ENCODE measurements at places on chromosomes 3 and 15.
A peak's percentile ranks its signal among the peaks of the same experiment; 100 is the strongest.

DNA sequence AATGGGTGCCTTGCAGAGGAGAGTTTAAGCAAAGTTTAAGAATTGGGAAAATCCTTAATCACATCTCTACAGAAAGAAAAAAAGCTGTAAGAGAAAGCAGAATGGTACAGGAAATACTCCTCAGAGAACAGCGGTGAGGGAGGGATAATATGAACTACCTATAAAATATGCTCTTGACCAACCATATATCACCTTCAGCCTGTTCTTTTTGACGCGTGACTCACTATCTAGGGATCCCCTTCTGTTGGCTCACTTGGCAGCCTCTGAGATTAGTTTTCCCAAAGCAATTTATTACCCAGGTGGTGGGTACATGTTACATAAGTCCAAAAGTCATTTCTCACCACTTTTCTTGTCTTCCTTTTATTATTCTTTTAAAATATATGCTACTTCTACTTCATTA lies 97.7 kb downstream of the CNTN6 start:
- no peak for DNase-seq

GRCh38 chr3:13671482-13672233 lies 122.7 kb downstream of the FBLN2 start:
- DNase-seq, result no peak

- no peak for DNase-seq
These were observed 46.5 kb downstream of the RPN1 start for GRCh38 chr3:128603811-128604775.

- DNase-seq, result peak; percentile 23
These were observed 53.8 kb downstream of the SST start for GRCh38 chr3:187616307-187616972.

GRCh38 chr3:123281406-123281805 lies 79.7 kb downstream of the SEC22A start:
- DNase-seq, result no peak

DNA sequence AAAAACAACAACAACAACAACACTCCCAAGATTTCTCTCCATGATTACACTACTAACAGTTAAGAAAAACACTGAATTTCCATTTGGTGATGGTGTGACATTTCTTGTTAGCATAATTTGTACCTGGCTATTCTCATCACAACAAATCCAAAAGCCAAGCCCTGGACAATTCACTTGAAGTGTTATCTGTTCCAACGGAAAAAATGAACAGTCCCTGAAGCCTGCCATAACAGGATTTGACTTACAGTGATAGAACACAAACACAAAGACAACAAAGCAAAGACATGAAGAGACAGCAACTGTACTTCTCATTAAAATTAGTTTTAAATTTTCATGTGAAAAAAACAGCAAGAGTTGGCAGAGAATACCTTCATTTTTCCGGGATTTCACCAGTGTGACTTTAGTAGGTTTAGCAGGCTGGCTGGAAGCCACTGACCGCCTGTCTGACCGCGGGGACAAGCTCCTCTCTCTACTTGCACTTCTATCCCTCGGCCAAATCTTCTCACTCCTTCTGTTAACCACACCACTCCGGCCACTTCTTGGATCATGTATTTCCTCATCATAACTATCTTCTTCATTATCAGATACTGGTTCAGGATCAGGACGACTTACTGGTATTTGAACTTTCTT lies 56.3 kb downstream of the TJP1 start:
- no peak for DNase-seq

GRCh38 chr15:90597577-90597976 lies 67.9 kb downstream of the CRTC3 start:
- DNase-seq, result no peak

Data from NCI-H1092 (cell line).